Parietal lobe (tissue), 2 donors: ENCODE measurements at places on chromosomes 3 and 15. TPM values are rescaled to one million over a fixed set of nuclear protein-coding genes. Genes with fewer than 3 reads are reported as not detected.

The ENTPD3 gene
- 1.9 TPM for total RNA-seq

The EFL1 gene
- 42.3 TPM for total RNA-seq

The NOX5 gene
- total RNA-seq, result 0.63 TPM

The KNG1 gene
- not detected for total RNA-seq

The GOLGA6A gene
- total RNA-seq, result not detected

The PLIN1 gene
- total RNA-seq, result 0.31 TPM

The CCR9 gene
- total RNA-seq, result not detected

The PCSK6 gene
- 16.3 TPM for total RNA-seq

The FBXW12 gene
- total RNA-seq, result 2.8 TPM

The GOLGA6B gene
- not detected for total RNA-seq

The VPS39 gene
- 109 TPM for total RNA-seq

The FMN1 gene
- 4.7 TPM for total RNA-seq

The ELL3 gene
- 5.0 TPM for total RNA-seq

The OPA1 gene
- 160 TPM for total RNA-seq

The DUOXA1 gene
- total RNA-seq, result not detected

The ZFAND6 gene
- total RNA-seq, result 88.0 TPM

The SI gene
- not detected for total RNA-seq

The CFAP100 gene
- 5.9 TPM for total RNA-seq

The SLC12A8 gene
- 6.9 TPM for total RNA-seq

The IQCH gene
- total RNA-seq, result 2.8 TPM

The CYP19A1 gene
- not detected for total RNA-seq

The RFTN1 gene
- 7.5 TPM for total RNA-seq

The CRABP1 gene
- 5.3 TPM for total RNA-seq
